ENCODE measurements at places on chromosomes 13 and 19.

GRCh38 chr19:16385821-16386220 lies 61.2 kb downstream of the KLF2 start:
- DNase-seq = no peak

DNA sequence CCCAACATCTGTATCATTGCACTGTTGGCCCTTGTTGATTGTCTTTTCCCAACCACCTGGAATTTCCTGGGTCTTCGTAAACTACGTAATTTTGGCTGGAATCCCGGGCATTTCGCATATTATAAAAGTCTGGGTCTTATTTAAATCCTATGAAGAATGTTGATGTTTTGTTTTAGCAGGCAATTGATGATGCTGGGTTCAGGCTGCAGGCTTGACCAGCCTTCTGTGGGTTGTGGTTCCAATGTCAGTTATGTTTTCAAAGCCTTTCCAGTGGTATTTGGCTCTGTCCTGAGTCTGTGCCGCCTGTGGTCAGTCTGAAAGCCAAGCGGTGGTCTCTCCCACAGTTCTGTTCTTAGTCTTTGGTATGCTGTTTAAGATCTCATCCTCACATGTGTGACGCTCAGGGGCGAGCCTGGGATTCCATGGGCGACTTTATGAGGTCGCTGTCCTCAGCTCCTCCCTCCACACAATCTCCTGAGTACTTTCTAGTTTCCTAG lies 12.4 kb downstream of the SLC35E1 start:
- no peak for DNase-seq

- no peak for DNase-seq
These were observed 243.2 kb upstream of the TSHZ3 start for GRCh38 chr19:31592456-31592855.

DNA sequence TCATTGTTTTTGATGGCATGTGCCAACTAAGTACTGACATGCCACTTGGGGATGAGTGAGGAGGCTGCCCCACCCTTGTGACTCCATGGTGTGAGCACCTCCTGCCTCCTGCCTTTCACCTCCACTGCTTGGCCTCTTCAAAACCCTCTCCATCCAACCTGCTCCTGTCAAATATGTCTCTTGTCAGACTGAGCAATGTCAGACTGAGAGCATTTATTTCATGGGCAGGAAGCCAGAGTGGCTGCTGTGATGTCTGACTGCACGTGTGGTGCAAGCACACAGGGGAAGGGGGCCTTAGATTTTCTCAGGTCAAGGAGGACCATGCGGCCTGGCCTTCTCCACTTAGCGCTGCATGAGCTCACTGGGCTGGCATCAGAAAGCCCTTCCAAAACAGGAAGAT lies 68.3 kb downstream of the STARD13 start:
- no peak for DNase-seq

Data from cardiac fibroblast (primary cell).